ENCODE measurements at places on chromosomes 2 and 18.

GRCh38 chr2:189179570-189179950, at the start of gene COL5A2:
TSS of gene COL5A2 (minus strand) at chr2:189179761. CDS start at chr2:189179604, 157 bp downstream.
- DNase-seq, result peak; percentile 91

DNA sequence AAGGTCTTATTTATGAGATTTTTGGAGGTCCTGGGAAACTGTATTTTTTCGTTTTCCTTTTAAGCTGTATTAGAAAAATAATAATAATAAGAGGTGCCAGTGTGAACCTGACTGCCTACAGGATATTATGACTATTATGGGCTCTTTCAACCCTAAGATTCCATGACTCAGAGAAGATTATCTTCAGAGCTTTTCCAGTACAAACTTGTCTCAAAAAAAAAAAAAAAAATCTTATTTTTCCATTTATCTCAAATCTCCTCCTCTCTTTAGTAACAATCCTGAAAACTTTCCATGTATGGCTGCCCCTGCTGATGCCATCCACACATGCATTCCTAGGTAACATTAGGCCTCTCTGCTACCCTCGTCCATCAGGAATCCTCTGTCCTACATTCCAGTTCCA, 36.7 kb upstream of the RPE start:
- DNase-seq, result no peak

GRCh38 chr2:77397763-77398162, 124.4 kb downstream of the LRRTM4 start:
- DNase-seq, result no peak

DNA sequence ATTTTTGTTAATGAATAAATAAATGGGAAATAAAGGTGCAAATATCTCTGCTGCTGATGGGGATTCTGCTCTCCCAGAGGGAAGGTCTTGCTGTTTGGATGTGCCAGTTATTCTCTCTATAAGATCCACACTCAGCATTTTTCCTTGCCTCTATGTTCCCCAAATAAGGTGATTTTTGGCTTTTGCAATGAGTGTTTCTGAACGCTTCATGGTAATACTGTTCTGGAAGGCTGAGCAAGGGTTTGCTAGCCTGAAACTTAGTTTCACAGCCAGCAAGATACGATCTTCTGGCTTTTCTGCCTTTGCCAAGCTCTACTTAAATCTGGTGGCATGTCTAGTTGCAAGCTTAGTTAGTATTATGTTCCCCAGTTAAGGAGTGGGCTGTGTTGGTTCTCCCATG, 114.6 kb downstream of the LPIN1 start:
- no peak for DNase-seq

- DNase-seq, result no peak
Observed at GRCh38 chr2:107717661-107718060, 109.0 kb upstream of the RGPD4 start.

DNA sequence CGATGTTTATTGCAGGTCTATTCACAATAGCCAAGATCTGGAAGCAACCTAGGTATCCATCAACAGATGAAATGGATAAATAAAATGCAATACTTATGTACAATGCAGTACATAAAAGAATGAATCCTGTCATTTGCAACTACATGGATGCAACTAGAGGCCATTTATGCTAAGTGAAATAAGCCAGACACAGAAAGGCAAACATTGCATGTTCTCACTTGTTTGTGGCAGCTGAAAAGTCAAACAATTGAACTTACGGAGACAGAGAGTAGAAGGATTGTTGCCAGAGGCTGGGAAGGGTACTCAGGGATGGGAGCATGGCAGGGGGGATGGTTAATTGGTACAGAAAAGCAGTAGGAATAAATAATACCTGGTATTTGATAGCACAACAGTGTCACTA, 563.9 kb downstream of the TMX3 start:
- DNase-seq, result no peak

DNA sequence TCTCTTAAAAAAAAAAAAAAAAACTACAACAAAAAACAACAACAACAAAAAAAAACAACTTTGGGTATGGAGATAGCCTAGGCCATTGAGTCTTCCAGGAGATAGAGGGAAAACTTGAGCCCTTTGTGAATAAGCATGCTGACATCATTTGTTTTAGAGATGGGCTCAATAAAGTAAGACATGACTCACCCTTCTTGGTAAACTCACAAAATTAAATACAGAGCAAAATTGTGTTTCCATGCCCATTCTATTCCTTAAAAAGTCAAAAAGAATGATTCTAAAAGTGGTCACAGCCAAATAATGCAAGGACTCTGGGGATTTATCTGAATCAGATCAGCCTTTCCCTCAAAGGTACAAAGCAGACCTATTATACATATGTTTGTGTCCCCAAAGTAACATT, 117.4 kb downstream of the ETAA1 start:
- peak; percentile 94 for DNase-seq

DNA sequence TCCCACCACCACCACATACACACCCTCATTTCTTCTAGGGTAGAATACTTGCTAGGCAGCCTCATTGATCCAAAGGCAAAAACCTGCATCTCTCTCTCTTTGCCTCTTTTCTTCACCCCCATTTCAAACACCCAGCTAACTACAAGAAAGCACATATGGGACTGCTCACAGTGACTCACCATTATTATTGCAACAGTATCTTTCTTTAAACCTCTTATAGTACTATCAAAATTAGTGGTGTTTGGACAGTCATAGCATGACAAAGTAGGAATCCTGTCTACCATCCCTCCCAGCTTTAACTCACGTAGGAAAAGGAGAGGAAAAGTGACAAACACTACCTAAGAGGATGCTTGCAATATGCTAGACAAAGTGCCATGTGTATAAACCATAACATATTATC, 422.5 kb upstream of the CRIM1 start:
- peak; percentile 50 for DNase-seq

GRCh38 chr18:58128381-58129374, 84.7 kb downstream of the NEDD4L start:
- DNase-seq, result peak; percentile 57

DNA sequence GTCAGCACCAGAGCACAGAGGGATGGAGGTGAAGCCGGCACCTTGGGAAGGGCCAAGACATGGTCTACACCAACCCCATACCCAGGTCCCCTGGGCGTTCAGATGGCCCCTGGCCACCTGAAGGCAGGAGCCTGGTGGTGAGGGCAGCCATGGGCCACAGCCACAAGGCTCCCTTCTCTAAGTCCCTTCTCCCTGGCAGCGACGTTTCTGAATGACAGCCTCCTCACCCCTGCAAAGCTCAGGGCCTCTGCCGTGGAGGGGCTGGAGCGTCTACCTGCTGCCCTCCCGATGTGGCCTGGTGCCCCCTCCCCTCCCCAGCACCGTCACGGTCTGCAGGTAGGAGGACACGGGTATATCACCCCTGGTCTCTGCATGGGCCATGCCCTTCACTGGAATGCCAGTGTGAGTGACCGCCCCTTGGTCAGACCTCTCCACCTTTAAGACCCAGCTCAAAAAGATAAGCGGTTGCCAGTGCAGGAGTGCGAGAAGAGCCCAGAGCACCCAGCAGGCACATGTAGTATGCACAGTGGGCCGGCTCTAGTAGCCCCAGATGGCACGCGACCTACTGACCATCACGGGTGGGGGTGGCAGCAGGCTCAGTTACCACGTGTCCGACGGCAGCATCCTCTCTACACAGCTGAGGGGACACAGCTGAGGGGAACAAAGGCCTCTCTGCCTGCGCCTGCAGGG, 46.6 kb downstream of the HS6ST1 start:
- no peak for DNase-seq

DNA sequence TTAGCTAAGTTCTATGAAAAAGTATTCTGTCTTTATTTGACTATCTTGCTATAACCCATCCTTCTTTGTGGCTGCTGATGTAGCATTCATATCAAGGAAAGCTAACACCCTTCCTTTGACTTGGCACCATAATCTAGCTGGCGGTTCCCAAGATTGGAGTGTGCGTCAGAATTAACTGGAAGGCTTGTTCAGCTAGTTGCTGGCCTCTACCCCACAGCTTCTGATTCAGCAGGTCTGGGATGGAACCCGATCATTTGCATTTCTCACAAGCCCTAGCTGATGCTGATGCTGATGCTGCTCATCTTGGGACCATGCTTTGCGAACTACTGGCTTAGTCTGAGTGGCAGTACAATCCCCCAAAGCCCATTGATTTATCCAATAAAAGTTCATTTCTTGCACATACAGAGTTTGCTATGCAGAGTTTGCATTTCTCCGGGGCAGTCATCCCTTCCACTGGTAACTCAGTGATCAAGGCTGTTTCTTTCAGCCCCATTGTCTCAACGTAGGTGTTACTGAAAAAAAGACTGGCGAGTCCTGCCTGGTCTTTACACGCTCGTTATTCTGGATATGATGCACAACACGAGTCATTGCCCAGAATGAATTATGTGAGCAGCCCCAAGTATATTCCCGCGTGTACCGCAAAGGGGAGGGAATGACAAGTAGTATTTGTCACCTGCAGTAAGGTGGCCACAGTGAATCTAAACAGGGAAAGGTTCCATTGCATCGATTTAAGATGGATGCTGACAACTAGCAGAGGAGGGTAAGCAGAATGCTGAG, 96.5 kb downstream of the ZNF532 start:
- DNase-seq, result no peak

DNA sequence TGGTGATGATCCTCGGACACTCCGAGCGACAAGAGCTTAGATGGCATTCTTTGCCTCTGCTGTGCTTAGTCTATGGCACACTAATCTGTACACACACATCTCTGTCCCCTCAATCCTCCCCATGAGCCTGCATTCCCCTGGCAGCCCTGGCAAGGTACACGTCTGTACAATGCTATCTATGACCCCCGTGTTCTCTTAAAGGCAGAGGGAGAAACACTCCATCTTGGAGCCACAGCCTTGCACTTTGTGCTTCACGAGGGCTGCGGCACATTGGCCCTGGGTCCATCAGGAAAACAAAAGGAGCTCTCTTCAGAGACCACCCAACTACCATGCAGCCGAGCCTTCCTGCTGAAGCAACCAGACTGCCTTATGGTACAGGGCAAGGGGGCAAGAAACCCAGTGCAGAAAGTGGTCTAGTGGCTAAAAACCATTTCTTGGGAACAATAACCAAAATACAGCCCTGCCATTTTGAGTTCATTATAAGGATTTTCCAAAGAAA, 42.5 kb downstream of the STEAP3 start:
- DNase-seq, result no peak

- DNase-seq, result peak; percentile 83
Observed at GRCh38 chr2:156565066-156565710, 129.0 kb downstream of the GPD2 start.

GRCh38 chr2:65053199-65053598, 3.0 kb upstream of the CEP68 start:
- no peak for DNase-seq

- no peak for DNase-seq
Observed at GRCh38 chr2:73333564-73333963, 40.2 kb upstream of the EGR4 start.

DNA sequence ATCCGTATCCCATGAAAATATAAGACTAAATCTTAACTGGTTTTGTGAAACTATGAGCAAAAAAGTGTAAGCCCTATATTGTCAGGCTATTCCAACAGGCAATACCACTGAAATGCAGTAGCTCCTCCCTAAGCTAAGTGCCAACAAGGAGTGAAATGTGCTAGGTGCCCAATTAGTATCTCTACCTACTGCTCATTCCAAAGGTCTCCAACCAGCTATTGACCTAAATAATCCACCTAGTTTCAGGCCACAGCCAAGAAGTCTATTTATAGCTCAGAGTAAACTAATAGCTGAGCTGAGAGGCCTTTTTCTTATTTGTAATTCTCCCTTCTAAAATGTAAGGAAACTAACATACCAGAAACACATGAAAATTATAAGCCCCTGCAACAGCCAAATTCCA, 482.2 kb downstream of the DCC start:
- DNase-seq, result no peak

GRCh38 chr2:228602288-228602687, 420.8 kb upstream of the SPHKAP start:
- peak; percentile 34 for DNase-seq

GRCh38 chr2:143192716-143193115, 63.5 kb downstream of the ARHGAP15 start:
- no peak for DNase-seq

GRCh38 chr2:120463527-120463926, 117.6 kb downstream of the INHBB start:
- no peak for DNase-seq

GRCh38 chr2:224222291-224222690, 179.6 kb downstream of the FAM124B start:
- peak; percentile 8 for DNase-seq

GRCh38 chr2:228771774-228772173, 499.3 kb downstream of the PID1 start:
- DNase-seq, result no peak

DNA sequence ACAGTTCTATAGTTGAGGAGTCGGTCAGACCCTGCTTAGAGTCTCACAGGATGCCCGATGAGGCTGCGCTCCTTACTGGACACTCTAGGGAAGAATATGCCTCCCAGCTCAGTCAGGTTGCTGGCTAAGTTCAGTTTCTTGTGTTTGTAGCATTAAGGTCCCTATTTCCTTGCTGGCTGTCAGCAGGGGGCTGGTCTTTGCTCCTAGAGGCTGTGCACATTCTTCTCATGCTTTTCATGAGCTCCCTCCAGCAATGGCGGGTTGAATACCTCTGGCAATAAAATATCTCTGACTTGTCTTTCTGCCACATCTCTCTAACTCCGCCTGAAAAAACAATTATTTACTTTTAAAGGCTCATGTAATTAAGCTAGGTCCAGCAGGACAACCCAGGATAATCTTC, 79.4 kb upstream of the DNAJC10 start:
- no peak for DNase-seq

DNA sequence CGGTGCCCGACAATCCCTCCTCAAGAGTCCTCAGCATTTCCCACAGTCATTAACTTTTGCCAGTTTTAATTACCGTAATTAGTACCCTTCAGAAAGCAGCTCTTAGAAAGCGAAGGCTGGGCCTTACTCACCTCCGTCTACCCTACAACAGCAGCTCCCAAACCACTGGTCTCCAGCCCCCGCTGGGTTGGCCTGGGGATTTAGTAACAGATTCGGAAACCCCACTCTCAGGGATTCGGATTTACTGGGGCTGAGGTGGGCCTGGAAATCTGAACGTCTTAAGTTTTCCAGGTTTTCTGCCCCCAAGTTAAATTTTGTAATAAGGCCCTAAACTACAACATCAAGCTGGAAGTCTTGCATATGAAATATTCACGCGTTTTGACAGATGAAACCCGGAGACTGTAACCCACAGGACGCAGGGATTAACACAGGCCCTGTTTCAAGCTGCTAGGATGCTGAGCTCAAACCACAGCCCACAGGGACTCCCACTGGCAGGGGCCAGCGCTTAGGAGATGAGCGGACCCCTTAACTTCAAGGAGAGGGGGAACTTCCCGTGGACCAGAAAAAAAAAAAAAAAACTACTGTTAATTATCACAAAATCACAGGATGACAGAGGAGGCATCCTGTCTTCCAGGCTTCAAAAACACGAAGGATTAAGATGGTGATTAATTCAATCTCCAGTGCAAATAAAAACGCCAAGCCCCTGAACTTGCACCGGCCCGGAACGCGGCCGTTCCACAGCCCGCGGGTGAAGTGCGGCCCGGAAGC, 985 bp downstream of the ILKAP start:
- peak; percentile 18 for DNase-seq
